ENCODE measurements at places on chromosomes 12 and 14. TPM values are rescaled to one million over a fixed set of nuclear protein-coding genes. Genes with fewer than 3 reads are reported as not detected.
A peak's percentile ranks its signal among the peaks of the same experiment; 100 is the strongest.

The ZNF84 gene
- 30.7 TPM for polyA plus RNA-seq

The ENDOU gene
- polyA plus RNA-seq, result 0.20 TPM

The TRPV4 gene
- 0.65 TPM for polyA plus RNA-seq

The KLRC2 gene
- not detected for polyA plus RNA-seq

DNA sequence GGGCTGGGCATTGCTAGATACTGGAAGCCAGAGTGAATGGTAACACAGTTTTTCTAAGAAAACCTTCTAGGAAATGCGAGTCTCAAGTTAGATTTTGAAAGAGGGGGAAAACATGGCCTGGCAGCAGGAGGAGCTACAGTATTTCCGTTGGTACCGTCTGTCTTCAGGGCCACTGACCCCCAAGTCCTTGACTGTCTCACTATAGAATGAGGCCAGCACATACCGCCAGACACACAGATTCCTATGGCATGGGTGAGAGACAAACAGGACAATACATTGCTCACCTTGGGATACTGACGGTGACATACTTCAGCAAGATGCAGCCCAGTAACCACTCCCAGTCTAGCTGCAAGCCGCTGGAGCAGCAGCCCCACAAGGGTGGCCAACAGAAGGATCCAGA is 21.7 kb downstream of the SLC11A2 start:
- DNase-seq, result no peak

- peak; percentile 64 for DNase-seq
Observed at GRCh38 chr12:6171409-6172015, 28.7 kb upstream of the CD9 start.

- no peak for DNase-seq
Observed at GRCh38 chr14:24993631-24994030, 56.3 kb downstream of the STXBP6 start.

- DNase-seq, result no peak
Observed at GRCh38 chr12:26058818-26059217, 66.0 kb downstream of the BHLHE41 start.

- DNase-seq, result no peak
Observed at GRCh38 chr12:62361048-62361447, 100.8 kb downstream of the USP15 start.

- no peak for DNase-seq
Observed at GRCh38 chr12:46884362-46884761, 58.6 kb upstream of the SLC38A4 start.

DNA sequence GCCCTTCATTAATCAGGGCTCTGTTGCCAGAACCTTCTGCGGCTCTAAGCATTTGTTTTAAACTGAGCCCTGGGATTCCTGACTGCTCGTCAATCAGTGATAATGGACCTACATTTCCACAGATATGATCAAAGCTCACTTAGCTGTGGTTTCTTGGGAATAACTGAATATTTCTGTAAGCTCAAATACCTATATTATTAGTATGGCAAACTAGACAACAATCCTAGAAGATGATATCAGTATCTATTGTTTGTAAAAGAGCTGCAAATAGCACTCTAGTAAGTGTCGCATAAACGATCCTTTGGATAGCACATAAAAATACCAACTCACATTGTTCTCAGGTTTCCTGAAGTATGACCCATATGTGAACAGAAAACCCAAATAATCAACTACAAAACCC is 150.4 kb downstream of the PPM1H start:
- DNase-seq, result no peak

- DNase-seq, result no peak
Observed at GRCh38 chr14:67602995-67603545, 3.0 kb upstream of the PIGH start.

DNA sequence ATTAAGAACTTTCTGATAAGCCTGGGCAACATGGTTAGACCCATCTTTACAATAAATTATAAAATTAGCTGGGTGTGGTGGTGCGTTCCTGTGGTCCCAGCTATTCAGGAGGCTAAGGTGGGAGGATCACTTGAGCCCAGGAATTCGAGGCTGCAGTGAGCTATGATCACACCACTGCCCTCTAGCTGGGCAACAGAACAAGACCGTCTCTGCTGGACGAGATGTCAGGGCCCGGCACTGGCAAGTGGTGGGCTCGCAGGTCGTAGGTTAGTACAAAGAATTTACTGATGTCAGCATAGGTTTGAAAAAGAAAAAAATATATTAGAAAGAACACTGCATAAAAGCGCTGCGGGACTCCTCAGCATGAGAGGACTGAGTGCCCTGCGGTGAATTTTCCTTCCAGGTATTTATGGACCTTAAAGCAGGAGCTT is 15.7 kb upstream of the VSIG10 start:
- no peak for DNase-seq

GRCh38 chr14:64438181-64438841 is 27.0 kb upstream of the AKAP5 start:
- DNase-seq, result no peak

Measured in muscle of leg (tissue), 16 donors.